ENCODE measurements at places on chromosomes 13 and 19.

DNA sequence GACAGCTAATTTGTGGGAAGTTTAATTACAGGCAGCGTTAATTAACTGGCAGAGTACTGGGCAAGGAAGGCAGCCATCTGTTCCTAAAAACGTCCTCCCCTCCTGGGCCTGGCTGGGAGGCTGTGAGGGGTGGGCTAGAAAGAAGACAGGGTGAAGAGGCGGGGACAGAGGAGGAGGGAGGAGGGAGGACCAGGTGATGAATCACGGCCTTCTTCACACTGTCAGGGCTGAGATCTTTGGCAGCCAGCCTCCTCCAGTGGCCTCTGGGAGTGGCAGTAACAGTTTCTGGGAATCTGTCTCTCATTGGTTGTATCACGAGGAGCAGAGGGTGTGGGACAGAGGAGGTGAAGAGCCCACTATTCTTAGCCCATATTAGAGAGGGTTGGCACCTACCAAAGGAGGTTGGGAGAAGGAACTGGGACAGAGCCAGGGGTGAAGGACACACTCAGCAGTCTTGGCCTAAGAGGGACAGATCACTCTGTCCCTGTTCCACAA is 9.6 kb upstream of the ZNRF4 start:
- DNase-seq: no peak

GRCh38 chr19:41563854-41564514 is 12.0 kb upstream of the CEACAM21 start:
- DNase-seq: peak; percentile 65

GRCh38 chr13:43122791-43123190 is 99.4 kb downstream of the DNAJC15 start:
- no peak for DNase-seq

DNA sequence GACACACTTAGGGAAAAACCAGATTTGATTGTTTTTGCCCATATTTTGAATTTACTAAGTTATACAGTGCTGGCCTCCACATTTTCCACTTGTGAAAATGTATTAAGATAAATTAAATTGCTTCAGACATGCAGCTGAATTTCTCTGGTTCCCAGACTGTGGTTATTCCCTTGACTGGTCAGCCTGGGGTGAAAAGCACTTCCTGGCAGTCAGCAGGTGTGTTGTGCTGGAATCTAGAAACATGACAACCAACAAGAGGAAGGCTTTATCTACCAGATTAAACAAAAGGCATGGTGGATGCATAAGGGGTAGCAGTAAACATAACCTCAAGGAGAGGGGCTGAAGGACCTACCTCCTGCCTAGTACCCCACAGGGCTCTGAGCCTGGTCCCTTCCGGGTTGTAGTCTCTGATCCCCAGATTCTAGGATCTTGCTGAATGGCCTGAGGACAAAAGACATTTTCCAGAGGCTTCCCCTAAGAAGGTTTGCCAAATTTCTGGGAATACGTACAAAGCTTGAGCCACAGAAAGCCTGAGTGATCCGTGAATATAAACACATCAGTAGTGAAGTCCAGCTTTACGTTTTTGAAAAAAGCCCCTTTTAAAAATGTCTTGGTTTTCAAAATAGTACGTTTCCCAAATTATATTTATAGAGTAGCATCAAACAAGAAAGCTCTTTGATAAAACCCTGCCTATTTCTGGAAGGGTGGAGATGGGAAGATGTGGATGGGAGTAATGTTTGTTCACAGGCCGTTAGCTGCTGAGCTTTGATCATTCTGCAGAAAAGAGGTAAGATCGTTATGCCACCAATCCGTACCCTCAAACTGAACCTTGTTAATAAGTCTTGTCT is 133.4 kb downstream of the LACC1 start:
- DNase-seq: no peak

GRCh38 chr19:8403098-8403819 is 9.8 kb upstream of the MARCHF2 start:
- DNase-seq: no peak

GRCh38 chr13:89361909-89362308 is 1690.7 kb downstream of the SLITRK5 start:
- no peak for DNase-seq

- DNase-seq: no peak
Observed at GRCh38 chr13:110610955-110611595, 4.3 kb upstream of the NAXD start.

GRCh38 chr19:20367811-20368294 is 197.7 kb downstream of the ZNF737 start:
- DNase-seq: no peak

GRCh38 chr13:65597839-65598818 is 1632.0 kb downstream of the PCDH9 start:
- no peak for DNase-seq

- DNase-seq: no peak
Observed at GRCh38 chr13:28464861-28465460, 30.0 kb downstream of the FLT1 start.

- peak; percentile 52 for DNase-seq
Observed at GRCh38 chr19:17719730-17720400, 585 bp downstream of the MAP1S start.

DNA sequence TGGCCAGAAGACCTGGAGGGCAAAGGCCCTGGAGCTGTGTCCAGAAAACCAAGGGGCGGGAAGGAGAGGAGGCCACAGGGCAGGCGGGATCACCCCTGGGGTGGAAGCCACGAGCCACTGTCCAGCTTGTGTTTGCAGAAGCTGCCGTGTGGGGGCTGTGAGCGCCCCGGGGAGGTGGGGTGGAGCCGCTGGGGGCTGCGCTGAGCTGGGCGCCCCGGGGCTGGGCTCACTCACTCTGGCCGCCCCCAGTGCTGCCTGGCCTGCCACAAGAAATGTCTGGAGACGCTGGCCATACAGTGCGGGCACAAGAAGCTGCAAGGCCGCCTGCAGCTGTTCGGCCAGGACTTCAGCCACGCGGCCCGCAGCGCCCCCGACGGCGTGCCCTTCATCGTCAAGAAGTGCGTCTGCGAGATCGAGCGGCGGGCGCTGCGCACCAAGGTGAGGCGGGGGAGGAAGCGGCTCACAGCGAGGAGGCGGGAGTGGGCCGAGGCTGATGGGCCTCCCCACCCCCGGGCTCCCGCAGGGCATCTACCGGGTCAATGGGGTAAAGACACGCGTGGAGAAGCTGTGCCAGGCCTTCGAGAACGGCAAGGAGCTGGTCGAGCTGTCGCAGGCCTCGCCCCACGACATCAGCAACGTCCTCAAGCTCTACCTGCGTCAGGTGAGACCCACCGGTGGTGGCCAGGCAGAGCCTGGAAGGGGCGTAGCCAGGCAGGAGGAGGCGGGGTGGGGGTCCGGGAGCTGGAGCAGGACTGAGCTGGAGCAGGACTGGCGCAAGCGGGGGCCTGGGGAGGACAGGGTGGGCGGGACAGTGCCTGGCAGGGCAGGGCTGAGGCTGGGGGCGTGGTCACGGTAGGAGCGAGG is 13.6 kb downstream of the POLR2E start:
- no peak for DNase-seq

DNA sequence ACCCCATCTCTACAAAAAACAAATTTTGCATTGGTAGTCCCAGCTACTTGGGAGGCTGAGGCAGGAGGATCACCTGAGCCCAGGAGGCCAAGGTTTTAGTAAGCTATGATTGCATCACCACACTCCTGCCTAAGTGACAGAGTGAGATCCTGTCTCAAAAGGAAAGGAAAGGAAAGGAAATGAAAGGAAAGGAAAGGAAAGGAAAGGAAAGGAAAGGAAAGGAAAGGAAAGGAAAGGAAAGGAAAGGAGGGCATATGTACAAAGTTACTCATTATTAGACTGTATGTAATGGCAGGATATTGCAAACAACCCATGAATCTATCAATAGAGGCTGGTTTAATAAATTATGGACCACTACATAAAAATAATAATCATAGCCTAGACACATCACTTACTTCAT is 40.8 kb upstream of the CACNA1A start:
- no peak for DNase-seq

GRCh38 chr13:90675129-90675528 is 672.4 kb upstream of the MIR17HG start:
- no peak for DNase-seq

- DNase-seq: peak; percentile 98
Observed at GRCh38 chr19:52570000-52570861, at the start of gene ZNF701. ZNF701 (plus strand) TSS chr19:52570287; CDS start chr19:52574148, 3,861 bp downstream.

Data from activated T-cell treated with anti-CD3 and anti-CD28 coated beads, Interleukin-2, amount 50 U/mL, for 48 hours (primary cell).